Activated T-helper 2 cell treated with anti-CD3 and anti-CD28 coated beads, Interferon-gamma antibody, Interleukin-2, Interleukin-4, amounts not matched to agents 10 μg/mL and 5 μg/mL and 100 μg/mL, durations not matched to agents 14 hours and 24 hours and 36 hours (primary cell): ENCODE measurements at places on chromosomes 12 and 14. TPM values are rescaled to one million over a fixed set of nuclear protein-coding genes. Genes with fewer than 3 reads are reported as not detected.

DNA sequence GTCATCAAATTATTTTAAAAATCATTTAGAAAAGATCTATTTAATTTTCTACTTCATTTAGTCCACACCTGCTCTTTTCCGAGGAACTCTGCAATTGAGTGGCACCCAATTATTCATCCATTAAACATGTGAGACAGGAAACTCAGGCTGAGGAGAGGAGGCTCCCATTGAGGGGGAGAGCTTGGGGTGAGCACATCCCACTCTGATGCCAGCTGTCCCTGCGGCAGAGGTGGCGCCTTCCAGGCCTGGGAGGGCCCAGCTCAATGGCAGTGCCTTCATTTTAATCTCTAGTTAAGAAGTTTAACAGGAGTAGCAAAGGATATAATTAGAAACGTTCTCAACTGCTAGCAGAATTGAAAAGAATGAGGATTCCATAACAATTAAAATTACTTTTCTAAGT is 92.0 kb downstream of the ITPR2 start:
- DNase-seq, result no peak

DNA sequence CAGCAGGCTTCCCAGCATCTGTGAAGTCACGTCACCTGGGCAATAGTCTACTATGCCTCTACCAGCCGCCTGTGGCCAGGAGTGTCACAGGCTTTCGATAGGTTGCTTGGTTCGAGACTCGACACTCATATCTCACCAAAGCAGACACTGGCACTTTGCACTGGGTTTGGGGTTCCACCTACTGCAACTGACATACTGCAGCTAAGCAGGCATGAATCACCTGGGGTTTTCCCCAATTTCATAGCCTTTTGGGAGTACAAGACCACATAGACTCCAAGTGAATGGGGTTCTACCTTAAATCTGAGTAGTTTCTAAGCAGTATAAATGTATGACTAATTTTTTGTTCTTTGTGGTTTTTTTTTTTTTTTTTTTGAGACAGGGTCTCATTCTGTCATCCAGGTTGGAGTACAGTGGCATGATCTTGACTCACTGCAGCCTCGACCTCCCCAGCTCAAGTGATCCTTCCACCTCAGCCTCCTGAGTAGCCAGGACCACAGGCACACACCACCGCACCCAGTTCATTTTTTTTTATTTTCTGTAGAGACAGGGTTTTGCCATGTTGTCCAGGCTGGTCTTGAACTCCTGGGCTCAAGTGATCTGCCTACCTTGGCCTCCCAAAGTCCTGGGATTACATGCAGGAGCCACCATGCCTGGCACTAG is 32.1 kb downstream of the DMAC2L start:
- peak; percentile 20 for DNase-seq

GRCh38 chr14:69068744-69069421 is 84.0 kb downstream of the DCAF5 start:
- DNase-seq, result no peak

KRT2 gene
- total RNA-seq, result not detected in 2 replicates

KLRC2 gene
- total RNA-seq, result 0.25 and 0.39 TPM in 2 replicates

KCNJ8 gene
- total RNA-seq, result not detected in 2 replicates
